Anterior cingulate cortex (tissue), 58 donors: ENCODE measurements at places on chromosomes 12 and 14.

- no peak for DNase-seq
These were observed 63.9 kb downstream of the IPO8 start for GRCh38 chr12:30631740-30632139.

- DNase-seq: no peak
These were observed 172.8 kb downstream of the KTN1 start for GRCh38 chr14:55752580-55753390.

DNA sequence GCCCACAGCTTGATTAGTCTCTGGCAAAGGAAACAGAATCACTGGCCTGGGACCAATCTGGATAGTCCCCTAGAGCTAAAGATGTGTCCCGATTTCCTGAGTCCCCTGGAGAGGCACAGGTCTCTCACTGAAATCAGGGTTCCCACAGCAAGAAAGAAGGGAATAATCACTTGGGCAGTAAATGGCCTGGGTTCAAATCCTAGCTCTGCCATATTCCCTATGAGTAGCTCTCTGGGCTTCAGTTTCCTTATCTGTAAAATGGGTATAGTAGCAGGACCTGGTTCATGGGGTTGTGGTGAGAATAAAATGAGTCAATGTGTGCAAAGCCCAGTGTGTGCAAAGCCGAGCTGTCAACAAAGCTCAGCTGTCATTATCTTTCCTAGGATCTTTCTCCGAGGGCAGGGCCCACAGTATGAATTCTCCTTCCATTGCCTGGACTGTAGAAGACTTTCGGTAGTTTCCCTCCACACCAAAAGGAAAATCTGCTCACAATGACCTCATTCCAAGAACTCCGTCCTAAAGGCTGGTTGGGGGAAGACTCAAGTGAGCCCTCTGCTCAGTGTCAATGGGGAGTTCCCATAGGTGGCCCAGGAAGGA is 12.6 kb upstream of the NCOR2 start:
- no peak for DNase-seq

- no peak for DNase-seq
These were observed 317.1 kb downstream of the BCAT1 start for GRCh38 chr12:24631676-24632426.

- DNase-seq: no peak
These were observed 29.5 kb downstream of the CCDC198 start for GRCh38 chr14:57464008-57464730.

DNA sequence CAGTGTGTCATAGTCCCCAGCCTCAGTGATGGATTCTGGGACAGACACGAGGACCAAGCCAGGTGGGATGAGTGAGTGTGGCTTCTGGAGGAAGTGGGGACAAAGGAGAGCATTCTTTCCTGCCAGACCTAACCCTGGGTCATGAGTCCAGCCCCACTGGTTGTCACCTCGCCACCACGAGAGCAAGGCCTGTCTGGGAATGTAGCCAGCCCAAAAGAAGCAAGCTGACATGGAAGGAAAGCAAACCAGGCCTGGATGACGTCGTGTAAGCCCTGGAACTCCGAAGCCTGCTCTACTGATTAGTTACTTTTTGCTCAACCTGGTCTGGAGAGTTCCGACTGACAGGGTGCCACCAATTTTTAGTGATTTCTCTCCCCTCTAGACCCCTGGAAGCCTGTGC is 105.9 kb downstream of the SINHCAF start:
- no peak for DNase-seq
